ENCODE measurements at places on chromosomes 11 and 22.
A peak's percentile ranks its signal among the peaks of the same experiment; 100 is the strongest.

- DNase-seq, result no peak
Measured at GRCh38 chr11:92552942-92553341, 328.3 kb downstream of the FAT3 start.

GRCh38 chr11:35121326-35121865 is 17.6 kb upstream of the CD44 start:
- no peak for DNase-seq

- DNase-seq, result peak; percentile 81
Measured at GRCh38 chr22:28034760-28035401, 115.8 kb upstream of the PITPNB start.

DNA sequence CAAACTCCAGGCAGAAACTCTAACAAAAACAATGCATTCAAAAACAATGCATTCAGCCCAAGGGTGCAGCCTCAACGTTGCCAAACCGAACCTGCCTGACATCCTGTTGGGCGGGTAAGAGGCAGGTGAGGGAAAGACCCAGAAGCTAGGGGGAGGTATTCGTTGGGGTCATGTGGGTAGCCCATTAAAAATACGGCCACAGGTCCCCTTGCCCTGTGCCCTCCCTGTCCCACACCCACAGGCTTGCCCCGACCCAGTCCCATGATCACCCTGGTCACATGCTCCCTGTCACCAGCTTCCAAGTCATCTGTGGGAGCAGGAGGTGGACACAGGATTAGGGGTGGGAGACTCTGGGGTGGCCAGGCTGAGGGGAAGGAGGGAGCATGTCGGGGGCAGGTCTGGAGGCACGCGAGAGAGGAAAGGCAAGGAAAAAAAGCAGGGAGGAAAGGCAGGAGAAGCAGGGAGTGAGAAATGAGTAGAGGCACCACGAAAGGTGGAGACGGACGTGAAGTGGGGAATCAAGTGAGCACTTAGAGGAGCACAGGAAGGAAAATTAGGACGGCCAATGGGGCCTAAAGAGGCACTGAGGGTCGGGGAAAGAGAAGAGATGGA is 683 bp downstream of the PLA2G6 start:
- no peak for DNase-seq

GRCh38 chr22:34881453-34881852 is 184.5 kb upstream of the ISX start:
- DNase-seq, result no peak
